Stromal cell of bone marrow (primary cell): ENCODE measurements at places on chromosomes 3 and 15.

GRCh38 chr3:53464424-53464823 is 30.0 kb upstream of the CACNA1D start:
- no peak for DNase-seq

- DNase-seq: no peak
Observed at GRCh38 chr3:37763309-37763708, 98.4 kb upstream of the CTDSPL start.

- DNase-seq: no peak
Observed at GRCh38 chr3:20099060-20099459, 58.8 kb downstream of the KAT2B start.

- no peak for DNase-seq
Observed at GRCh38 chr3:108219336-108219735, 2.9 kb downstream of the IFT57 start.

DNA sequence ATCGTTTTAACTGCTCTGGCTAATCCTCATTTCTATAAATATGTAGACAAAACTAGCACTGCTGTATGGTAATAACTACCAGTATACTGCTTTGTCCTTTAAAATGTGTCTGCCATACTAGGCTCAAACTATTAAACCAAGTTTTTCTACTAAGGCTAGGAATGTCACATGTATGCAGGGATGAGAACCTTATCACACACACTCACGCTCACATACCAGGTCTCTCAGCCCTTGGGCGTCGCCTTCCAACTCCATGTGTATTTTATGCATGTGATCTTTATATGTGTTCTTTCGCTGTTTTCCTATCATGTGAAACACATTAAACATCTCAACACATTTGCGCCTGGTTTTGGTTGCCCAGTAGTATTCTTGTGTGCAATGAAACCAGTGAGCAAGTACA is 32.6 kb downstream of the ATP2C1 start:
- no peak for DNase-seq

GRCh38 chr3:69353088-69353478 is 32.8 kb downstream of the FRMD4B start:
- DNase-seq: no peak

- no peak for DNase-seq
Observed at GRCh38 chr15:56053046-56053400, 59.6 kb upstream of the NEDD4 start.

- DNase-seq: no peak
Observed at GRCh38 chr15:48336940-48337339, 5.7 kb downstream of the DUT start.

GRCh38 chr3:6249679-6250078 is 611.2 kb upstream of the GRM7 start:
- no peak for DNase-seq

- no peak for DNase-seq
Observed at GRCh38 chr3:125140818-125141595, 71.5 kb downstream of the SLC12A8 start.

- no peak for DNase-seq
Observed at GRCh38 chr3:71416876-71417275, 166.7 kb downstream of the FOXP1 start.

- no peak for DNase-seq
Observed at GRCh38 chr15:53457479-53457878, 302.0 kb downstream of the WDR72 start.

- DNase-seq: no peak
Observed at GRCh38 chr3:155007729-155008128, 72.4 kb upstream of the MME start.

DNA sequence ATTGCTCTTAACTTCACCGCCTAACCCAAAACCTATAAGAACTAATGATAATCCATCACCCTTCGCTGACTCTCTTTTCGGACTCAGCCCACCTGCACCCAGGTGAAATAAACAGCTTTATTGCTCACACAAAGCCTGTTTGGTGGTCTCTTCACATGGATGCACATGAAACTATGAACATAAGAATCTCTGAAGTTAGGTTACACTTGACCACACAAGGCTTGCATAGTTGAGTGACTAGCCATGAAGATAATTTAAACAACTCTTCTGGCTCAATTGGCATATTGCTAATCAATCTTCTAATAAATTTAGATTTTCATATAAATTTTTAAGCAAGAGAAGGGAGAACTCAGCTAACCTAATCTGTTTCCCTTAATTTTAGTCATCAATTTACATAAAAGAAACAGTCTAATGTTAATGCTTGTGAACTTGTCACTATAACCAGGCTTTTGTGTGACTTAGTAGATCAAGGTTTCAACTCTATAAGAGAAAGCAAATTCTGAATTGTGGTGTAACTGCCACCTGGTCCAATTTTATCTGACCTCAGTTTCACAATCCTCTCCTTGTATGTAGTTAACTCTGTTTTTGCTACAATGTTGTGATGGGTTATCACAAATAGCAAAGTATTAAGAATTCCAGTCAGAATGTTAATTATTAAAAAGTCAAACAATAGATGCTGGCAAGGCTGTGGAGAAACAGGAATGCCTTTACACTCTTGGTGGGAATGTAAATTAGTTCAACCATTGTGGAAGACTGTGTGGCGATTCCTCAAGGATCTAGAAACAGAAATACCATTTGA is 82.0 kb downstream of the HHLA2 start:
- DNase-seq: no peak

DNA sequence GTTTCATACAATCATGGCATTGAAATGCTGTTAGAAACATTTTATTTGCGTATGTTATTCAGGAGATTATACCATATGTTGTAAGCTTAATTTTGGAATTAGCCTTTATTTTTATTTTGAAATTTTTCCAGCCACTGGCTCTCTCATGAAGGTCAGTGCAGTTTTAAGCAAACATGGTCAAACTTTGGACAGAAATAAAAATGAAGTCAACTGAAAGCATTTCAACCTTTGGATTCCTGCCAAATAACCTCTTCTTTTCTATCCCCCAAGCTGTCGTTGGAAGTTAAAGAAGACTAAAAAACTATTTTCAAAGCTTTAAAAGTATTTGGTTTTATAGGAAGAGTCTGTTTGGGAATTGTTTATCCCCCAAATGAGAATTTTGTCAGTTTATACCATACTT is 846.6 kb downstream of the MCTP2 start:
- DNase-seq: no peak

GRCh38 chr15:44713006-44713966 is 2.0 kb downstream of the B2M start:
- peak; percentile 20 for DNase-seq

DNA sequence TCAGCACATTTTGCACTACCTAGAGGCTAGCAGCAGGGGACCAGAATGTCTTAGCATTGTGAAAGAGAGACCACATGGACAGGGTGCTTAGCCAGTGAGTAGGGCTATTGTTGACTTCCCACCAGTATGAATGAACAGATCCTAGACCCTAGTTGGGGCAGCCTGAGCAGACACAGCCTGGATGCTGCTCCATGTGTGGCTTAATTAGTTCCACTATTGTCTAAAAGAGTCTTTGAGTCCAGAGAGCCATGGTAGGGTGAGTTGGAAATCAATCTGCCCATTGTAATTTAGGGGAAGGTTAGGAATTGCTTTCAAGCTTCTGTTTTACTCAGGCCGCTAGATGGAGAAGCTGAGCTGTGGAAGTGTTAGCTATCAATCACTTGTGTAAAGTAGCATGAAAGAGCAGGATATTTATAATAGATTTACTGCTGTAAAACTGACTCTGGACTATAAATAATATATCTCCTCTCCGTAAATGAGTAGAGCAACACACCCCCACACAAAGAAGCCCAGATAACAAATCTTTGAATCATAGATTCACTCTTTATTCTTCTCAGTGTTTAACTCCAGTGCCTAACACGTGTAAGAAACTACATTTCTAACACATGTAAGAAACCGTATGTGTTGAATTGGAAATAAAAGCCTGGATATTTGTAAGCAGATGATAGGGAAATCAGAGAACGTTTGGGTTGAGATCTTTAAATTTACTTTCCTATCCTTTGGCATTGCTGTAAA is 4.1 kb upstream of the GCSAM start:
- peak; percentile 17 for DNase-seq

GRCh38 chr3:164791263-164791662 is 287.0 kb downstream of the SI start:
- DNase-seq: no peak

DNA sequence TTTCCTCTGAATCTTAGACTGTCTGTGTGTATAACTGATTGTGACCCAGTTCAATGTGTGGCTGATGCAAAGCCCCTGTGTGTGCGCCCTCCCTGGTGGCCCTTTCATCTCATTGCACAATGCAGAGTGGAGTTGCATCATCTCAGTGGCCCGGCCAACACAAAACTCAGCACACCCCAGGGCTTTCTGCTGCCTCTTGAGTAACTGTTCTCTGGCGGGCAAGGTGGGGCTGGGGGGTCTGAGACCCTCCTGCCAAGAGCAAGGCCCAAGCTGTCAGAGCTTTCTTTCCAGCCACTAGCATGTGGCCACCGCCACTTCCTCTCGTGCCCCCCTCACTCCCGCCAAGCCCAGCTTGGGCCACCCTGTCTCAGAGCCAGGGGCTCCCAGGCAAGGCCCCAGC is 80.7 kb upstream of the ALDH1L1 start:
- peak; percentile 40 for DNase-seq
